Activated CD4-positive, alpha-beta T cell treated with anti-CD3 and anti-CD28 coated beads, Interleukin-2, amount 10 ng/mL, durations not matched to agents 24 days and 14 days (primary cell): ENCODE measurements at places on chromosomes 2 and 18. TPM values are rescaled to one million over a fixed set of nuclear protein-coding genes. Genes with fewer than 3 reads are reported as not detected.

Gene VPS54
- 14.3 and 15.6 TPM in 2 replicates for total RNA-seq

GRCh38 chr2:158993721-158994587 lies 25.5 kb downstream of the TANC1 start:
- H3K27ac ChIP-seq = no peak overlapping the region
- H3K4me1 ChIP-seq = no peaks in the 10 kb centered on the region
- no peak overlapping the region for H3K4me3 ChIP-seq
- peaks cover 3% of the 10 kb centered on the region for H3K27me3 ChIP-seq
- no peak for DNase-seq
- H3K36me3 ChIP-seq = no peaks in the 10 kb centered on the region

Gene CFAP221
- not detected in 2 replicates for total RNA-seq

- H3K27me3 ChIP-seq = peaks cover 16% of the 10 kb centered on the region
- H3K4me3 ChIP-seq = no peak overlapping the region
- no peak overlapping the region for H3K27ac ChIP-seq
- DNase-seq = no peak
- H3K36me3 ChIP-seq = no peaks in the 10 kb centered on the region
These were observed 39.1 kb downstream of the ATOH8 start for GRCh38 chr2:85792783-85793441.

Gene INSIG2
- 35.2 and 35.6 TPM in 2 replicates for total RNA-seq

GRCh38 chr18:68638613-68639012 lies 76.3 kb downstream of the TMX3 start:
- H3K4me1 ChIP-seq = no peaks in the 10 kb centered on the region
- H3K27ac ChIP-seq = no peak overlapping the region
- no peak for DNase-seq
- no peaks in the 10 kb centered on the region for H3K36me3 ChIP-seq
- H3K27me3 ChIP-seq = peaks cover 2% of the 10 kb centered on the region
- H3K4me3 ChIP-seq = no peak overlapping the region

Gene ARHGAP25
- total RNA-seq = 37.8 and 42.2 TPM in 2 replicates

- H3K36me3 ChIP-seq = no peaks in the 10 kb centered on the region
- H3K4me1 ChIP-seq = no peaks in the 10 kb centered on the region
- H3K27me3 ChIP-seq = peaks cover 6% of the 10 kb centered on the region
- no peak overlapping the region for H3K4me3 ChIP-seq
- DNase-seq = no peak
These were observed 76.5 kb upstream of the EPB41L3 start for GRCh38 chr18:5620289-5620688.

Gene EML6
- total RNA-seq = 0.77 and 0.83 TPM in 2 replicates

- no peaks in the 10 kb centered on the region for H3K36me3 ChIP-seq
- no peaks in the 10 kb centered on the region for H3K4me1 ChIP-seq
- no peak overlapping the region for H3K27ac ChIP-seq
- no peak for DNase-seq
These were observed 34.0 kb upstream of the SALL3 start for GRCh38 chr18:78945628-78946027.

DNA sequence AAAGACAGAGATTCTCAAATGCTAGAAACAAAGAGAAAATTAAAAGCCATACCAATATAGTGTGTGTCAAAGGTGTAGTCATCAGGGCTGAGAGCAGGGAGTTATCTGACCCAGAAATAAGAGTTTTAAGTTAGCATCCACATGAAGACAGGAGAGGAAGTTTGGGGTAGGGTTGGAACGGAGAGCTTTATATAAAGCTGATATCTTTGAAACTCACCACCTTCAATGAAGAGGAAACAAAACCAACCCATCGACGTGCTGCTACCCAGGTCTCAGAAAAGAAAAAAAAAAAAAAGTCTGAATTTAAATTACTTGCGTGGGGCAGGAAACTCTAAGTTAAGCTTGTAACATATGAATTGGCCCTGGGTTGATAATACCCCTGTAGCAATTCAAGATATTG lies 42.4 kb downstream of the ARL4C start:
- peak overlapping the region; percentile 86 for H3K4me3 ChIP-seq
- peak overlapping the region; percentile 91 for H3K27ac ChIP-seq
- peak; percentile 86 for DNase-seq
- peaks cover 70% of the 10 kb centered on the region for H3K4me1 ChIP-seq
- no peaks in the 10 kb centered on the region for H3K27me3 ChIP-seq
- peaks cover 34% of the 10 kb centered on the region for H3K36me3 ChIP-seq

Gene REG3G
- not detected in 2 replicates for total RNA-seq

DNA sequence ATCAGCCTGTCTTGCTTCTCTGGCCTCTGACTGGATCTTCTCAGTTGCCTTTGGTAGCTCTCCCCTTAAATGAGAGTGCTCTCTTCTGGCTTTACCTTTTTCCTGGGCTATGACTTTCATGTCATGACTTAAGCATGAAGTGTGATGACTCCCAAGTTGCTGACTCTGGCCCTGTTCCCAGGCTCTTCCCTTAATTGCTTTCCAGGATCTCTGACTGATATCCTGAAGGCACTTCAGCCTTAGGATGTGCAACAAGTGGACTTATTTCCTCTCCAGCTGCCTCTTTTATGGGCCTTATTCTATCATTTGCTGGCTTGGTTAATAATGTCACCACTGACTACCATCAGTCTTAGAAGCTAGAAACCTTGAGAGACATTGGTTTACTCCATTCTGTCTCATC lies 17.4 kb downstream of the SEMA4F start:
- no peak overlapping the region for H3K27ac ChIP-seq
- peaks cover 1% of the 10 kb centered on the region for H3K36me3 ChIP-seq
- H3K27me3 ChIP-seq = no peaks in the 10 kb centered on the region
- no peaks in the 10 kb centered on the region for H3K4me1 ChIP-seq

DNA sequence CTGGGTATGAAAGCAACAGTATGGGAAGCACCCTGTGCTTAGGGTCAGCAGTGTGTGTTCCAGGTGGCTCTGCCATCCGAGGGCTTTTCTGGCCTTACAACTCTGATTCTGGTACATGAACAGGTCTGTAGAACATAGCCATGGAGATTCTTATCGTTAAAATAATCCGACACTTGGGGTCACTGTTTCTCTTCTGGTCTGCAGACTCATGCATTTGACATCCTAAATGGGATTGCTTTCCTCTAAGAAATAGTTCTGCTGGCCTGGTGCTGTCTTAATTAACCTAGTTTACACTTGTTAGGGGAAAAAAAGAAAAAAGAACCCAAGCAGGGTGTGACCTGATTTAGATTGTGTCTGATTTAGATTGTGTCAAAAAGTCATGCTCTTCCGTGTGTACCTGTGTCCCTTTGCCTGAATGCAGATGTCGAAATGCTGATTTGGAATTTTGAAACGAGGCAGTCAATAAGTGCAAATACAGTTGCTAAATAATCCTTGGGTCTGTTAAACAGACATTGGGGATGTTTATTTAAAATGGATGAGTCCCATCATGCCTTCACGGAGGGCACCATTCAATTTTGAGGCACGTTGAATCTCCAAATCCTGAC lies 59.6 kb downstream of the TRPM8 start:
- peaks cover 23% of the 10 kb centered on the region for H3K4me1 ChIP-seq
- H3K27ac ChIP-seq = no peak overlapping the region
- DNase-seq = peak; percentile 84
- H3K36me3 ChIP-seq = no peaks in the 10 kb centered on the region
- H3K4me3 ChIP-seq = no peak overlapping the region

DNA sequence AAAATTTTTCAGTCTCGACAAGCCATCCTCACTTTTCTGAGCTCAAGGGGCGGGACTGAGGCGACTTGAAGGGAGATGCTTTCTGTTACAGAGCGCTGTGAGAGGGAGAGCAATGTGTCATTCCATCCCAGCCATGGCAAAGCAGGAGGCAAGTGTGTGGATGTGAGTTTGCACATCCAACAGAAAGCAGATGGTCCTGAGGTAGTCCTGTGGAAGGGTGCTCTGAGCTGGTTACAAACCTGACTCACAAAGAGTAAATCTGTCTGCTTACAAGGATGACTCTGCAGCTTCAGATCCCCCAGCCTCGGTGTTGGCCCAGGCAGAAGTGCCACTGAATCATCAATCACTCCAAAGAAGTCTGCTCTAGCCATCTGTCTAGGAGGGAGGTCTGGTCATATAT lies 482.0 kb upstream of the DCC start:
- H3K4me3 ChIP-seq = no peak overlapping the region
- no peaks in the 10 kb centered on the region for H3K36me3 ChIP-seq
- DNase-seq = no peak
- H3K27ac ChIP-seq = no peak overlapping the region

GRCh38 chr2:167293943-167294775 lies 405.9 kb downstream of the XIRP2 start:
- peak; percentile 56 for DNase-seq
- peaks cover 10% of the 10 kb centered on the region for H3K4me1 ChIP-seq
- H3K27me3 ChIP-seq = peaks cover 43% of the 10 kb centered on the region
- no peak overlapping the region for H3K27ac ChIP-seq

- no peaks in the 10 kb centered on the region for H3K4me1 ChIP-seq
- H3K4me3 ChIP-seq = no peak overlapping the region
- no peak overlapping the region for H3K27ac ChIP-seq
- H3K27me3 ChIP-seq = no peaks in the 10 kb centered on the region
These were observed 94.9 kb downstream of the MGAT5 start for GRCh38 chr2:134348760-134349159.

DNA sequence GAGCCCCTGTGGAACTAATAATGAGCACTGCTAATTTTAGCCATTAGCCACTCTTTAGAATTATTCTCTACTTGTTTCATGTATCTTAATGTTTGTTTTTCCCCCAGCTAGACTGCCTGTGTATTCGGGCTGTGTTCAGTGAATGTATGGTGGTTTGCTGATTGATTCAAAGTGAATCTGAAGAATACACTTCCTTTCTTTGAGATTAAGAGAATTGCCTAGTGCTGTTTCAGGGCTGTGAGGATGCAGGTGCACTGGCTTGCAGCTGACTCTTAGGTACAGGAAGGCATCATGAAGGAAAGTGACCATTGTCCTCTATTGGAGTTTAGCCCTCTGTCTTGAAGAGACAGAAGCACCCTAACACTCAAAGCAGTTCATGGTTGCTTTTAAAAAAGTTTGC lies 138.7 kb downstream of the CERS6 start:
- no peaks in the 10 kb centered on the region for H3K36me3 ChIP-seq
- peaks cover 9% of the 10 kb centered on the region for H3K4me1 ChIP-seq
- DNase-seq = no peak
- peak overlapping the region; percentile 5 for H3K27ac ChIP-seq

DNA sequence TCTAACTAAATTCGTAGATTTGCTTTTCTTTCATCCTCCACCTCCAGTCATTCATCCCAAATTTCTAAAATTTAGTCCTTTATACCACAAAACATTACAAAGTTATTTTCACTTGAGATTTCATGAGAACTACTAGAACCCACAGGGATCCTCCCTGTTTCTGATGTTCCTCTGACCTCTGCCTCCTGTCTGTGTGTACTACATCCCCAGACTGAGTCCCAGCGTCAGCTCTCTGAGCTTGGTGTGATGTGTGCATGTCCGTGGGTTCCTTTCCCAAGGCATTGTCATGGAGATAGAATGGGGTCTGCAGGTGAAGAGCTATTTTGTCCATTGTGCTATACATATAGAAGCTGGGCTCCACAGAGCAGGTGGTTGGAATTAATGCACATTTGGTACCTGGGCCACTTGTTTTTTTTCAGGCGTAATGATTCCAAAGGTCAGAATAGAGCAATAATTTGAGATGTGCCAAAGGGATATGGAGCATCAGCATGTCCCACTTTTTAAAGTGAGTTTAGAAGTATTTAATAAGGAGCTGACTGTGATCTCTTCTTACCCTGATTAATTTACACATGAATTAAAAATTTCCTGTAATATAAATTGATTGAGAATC lies 151.2 kb upstream of the BOD1L2 start:
- no peak overlapping the region for H3K4me3 ChIP-seq
- H3K27me3 ChIP-seq = no peaks in the 10 kb centered on the region
- peaks cover 14% of the 10 kb centered on the region for H3K4me1 ChIP-seq
- H3K27ac ChIP-seq = no peak overlapping the region
- H3K36me3 ChIP-seq = peaks cover 7% of the 10 kb centered on the region

- H3K36me3 ChIP-seq = peaks cover 27% of the 10 kb centered on the region
- H3K27ac ChIP-seq = peak overlapping the region; percentile 90
- DNase-seq = no peak
- H3K27me3 ChIP-seq = no peaks in the 10 kb centered on the region
These were observed 11.9 kb upstream of the ACTR3 start for GRCh38 chr2:113877711-113878598.

DNA sequence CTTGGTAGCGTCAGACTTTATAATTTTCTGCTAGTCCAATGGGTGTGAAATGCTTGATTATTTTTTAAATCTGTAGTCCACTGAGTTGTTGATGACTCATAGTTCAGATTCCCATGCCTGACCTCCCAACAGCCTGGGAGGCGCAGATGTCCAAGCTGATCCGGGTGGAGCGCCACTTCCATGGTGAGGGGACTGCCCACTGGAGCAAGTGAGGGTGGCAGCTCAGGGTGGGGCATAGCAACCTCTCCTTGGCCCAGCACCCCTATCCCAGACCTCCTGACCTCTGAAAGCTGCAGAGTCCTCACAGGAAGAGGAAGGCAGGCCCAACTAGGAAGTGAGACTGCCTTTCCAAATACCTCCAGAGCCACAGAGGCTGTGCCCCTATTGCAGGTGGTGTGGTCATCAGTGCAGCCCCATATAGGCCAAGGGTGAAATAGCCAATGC lies 4.4 kb downstream of the MAL start:
- no peaks in the 10 kb centered on the region for H3K27me3 ChIP-seq
- H3K36me3 ChIP-seq = peaks cover 54% of the 10 kb centered on the region
- DNase-seq = no peak
- H3K27ac ChIP-seq = no peak overlapping the region

GRCh38 chr2:231914077-231914690 lies 12.0 kb downstream of the NPPC start:
- H3K4me3 ChIP-seq = no peak overlapping the region
- H3K27me3 ChIP-seq = peaks cover 5% of the 10 kb centered on the region
- peaks cover 12% of the 10 kb centered on the region for H3K4me1 ChIP-seq
- H3K36me3 ChIP-seq = no peaks in the 10 kb centered on the region
- no peak for DNase-seq

DNA sequence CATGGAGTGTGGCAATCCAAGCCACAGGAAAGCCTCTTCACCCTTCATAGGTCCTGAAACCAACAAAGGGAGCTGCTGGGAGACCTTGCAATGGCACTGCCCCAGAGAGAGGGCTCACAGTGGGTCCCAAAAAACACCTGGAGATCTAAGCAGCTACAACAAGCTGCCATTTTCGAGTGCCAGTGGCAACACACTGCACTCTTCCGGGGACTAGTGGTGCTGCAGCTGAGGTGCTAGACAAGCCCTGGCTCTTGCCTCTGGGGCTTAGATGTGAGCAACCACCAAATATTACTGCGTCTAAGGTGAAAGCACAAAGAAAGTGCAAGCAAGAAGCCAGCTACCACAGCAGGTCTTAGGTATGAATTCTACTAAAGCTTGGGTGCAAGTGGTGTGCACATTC lies 192.9 kb downstream of the NOL4 start:
- no peak overlapping the region for H3K27ac ChIP-seq
- H3K4me1 ChIP-seq = no peaks in the 10 kb centered on the region
- H3K27me3 ChIP-seq = no peaks in the 10 kb centered on the region
- no peak overlapping the region for H3K4me3 ChIP-seq
- no peaks in the 10 kb centered on the region for H3K36me3 ChIP-seq
- DNase-seq = no peak

Gene MAPK4
- not detected in 2 replicates for total RNA-seq

Gene SERPINB3
- total RNA-seq = not detected in 2 replicates

GRCh38 chr2:84299211-84299775 lies 159.8 kb downstream of the SUCLG1 start:
- no peaks in the 10 kb centered on the region for H3K4me1 ChIP-seq
- H3K4me3 ChIP-seq = no peak overlapping the region
- H3K27me3 ChIP-seq = no peaks in the 10 kb centered on the region
- DNase-seq = no peak
